ENCODE measurements at places on chromosomes 2 and 18. TPM values are rescaled to one million over a fixed set of nuclear protein-coding genes. Genes with fewer than 3 reads are reported as not detected.

The UGT1A8 gene
- not detected for total RNA-seq

The ZNF532 gene
- total RNA-seq = 44.4 TPM

The IL1F10 gene
- total RNA-seq = not detected

The KIAA2012 gene
- not detected for total RNA-seq

The LOXHD1 gene
- total RNA-seq = 0.26 TPM

The LIPG gene
- 0.26 TPM for total RNA-seq

The NFATC1 gene
- 21.0 TPM for total RNA-seq

The C2orf80 gene
- not detected for total RNA-seq

The KLHL30 gene
- total RNA-seq = not detected

The TNFRSF11A gene
- total RNA-seq = 49.1 TPM

The KCNE4 gene
- under 0.01 TPM for total RNA-seq

The YES1 gene
- 168 TPM for total RNA-seq

The SLC23A3 gene
- total RNA-seq = 0.54 TPM

The HAUS1 gene
- total RNA-seq = 35.5 TPM

The LYPD6B gene
- total RNA-seq = 0.11 TPM

The ABCB11 gene
- not detected for total RNA-seq

The FAM136A gene
- 15.0 TPM for total RNA-seq

The CACNB4 gene
- total RNA-seq = 0.26 TPM

The CHRND gene
- not detected for total RNA-seq

The QPCT gene
- total RNA-seq = 0.43 TPM

The SP5 gene
- not detected for total RNA-seq

Data from dermis lymphatic vessel endothelial cell (primary cell).